ENCODE measurements at places on chromosomes 1 and 21.

DNA sequence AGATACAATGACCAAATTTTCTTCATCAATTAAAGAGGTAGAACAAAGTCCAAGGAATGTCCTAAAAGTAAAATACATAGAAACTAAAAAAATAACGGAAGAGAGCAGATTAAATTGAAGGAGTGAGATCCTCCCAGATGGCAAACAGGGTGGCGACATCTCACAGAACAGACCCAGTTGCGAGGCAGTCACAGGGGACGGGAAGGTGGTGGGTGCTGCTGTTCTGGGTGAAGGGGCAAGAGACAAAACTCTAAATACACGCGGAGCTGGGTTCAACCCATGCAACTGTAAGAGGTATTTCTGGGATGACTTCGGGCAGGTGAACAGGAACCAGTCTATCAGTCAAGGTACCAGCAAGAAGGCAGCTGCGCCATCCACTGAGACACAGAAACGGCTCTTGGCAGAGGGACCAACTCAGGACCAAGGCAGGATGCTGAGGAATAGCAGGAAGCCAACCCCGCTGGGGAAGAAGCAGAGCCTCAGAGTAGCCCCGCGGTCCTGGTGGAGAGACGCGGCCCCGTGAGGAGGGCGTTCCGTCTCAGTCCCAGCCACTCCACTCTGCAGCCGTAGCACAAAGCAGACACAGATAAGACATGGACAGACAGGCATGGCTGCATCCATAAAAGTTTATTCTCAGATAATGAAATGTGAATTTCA is 32.2 kb downstream of the WDR4 start:
- DNase-seq: no peak

DNA sequence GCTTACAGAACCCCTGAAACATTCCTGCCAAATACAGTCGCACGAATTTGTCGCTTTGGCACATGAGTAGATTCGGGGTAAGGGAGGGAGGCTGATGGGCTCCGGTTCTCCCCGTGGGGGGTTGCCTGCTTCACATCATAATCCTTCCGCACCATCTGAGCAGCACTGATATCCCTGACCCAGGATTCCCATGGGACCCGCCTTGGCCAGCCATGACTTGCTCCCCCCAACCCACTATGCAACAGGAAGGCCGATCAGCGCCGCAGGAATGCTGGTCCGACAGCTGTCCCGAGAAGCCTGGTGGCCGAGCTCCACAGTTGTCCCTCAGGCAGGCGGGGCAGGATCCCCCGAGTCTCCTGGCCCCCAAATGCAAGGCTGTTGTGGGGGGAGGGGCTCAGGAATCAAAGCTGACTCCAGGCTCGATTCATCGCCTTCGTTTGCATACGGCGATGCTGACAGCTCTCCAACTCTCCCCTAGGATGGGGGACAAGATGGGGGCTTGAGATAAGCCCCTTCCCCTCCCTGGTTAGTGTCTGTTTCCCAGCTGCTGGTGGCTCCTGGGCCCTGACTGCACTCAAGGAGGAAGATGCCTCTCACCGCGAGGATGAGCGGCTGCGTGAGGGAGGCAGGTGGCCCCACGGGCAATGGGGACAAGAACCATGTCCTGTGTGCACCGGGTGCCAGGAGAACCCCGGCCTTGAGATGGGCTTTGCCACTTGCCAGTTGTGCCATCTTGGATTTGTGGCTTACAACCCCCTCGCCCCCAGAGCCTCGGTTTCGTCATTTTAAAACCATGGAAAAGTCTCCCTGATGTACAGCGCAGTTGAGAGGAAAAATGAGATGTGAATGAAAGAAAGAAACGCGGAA is 9.3 kb downstream of the DRAXIN start:
- no peak for DNase-seq

DNA sequence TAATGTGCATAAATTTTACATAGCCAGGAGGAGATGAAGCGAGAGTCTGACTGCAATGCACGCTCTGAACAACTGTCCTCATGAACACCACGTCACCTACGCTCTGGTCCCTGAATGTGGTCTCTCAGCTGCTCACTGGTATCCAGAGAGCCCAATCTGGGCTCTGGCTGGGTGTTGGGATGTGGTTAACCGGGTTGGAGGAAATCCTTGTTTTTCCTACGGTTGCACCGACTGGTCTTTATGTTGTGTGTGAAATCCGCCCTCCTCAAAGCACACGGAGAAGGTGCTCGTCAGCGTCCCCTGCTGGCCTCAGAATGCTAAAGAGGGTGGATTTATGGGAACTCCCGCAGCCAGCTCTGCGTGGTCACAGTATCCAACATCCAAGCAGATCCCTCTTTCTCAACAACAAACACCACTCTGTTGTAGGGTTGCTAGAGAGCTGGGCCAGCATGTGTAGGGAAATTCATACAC is 51.8 kb upstream of the FAM89A start:
- DNase-seq: no peak

- DNase-seq: no peak
Observed at GRCh38 chr21:14116080-14116481, 94.7 kb downstream of the LIPI start.

GRCh38 chr1:93442741-93443140 is 5.2 kb upstream of the FNBP1L start:
- DNase-seq: no peak

DNA sequence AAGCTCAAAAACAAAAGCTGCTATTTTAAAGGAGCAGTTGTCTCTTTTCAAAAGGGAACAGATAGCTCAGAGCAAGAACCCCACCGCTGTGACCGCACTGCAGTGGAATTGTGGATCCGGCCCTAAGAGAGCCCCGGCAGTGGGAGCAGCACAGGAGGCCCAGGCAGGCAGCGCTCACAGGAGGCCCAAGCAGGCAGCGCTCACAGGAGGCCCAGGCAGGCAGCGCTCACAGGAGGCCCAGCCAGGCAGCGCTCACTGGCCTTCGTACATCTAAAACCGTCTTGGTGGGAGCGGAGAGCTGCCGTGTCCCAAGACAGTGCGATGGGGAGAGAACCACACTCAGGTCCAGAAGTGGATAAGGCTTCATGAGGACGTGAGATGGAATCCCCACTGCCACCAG is 4.0 kb downstream of the TFF3 start:
- no peak for DNase-seq

DNA sequence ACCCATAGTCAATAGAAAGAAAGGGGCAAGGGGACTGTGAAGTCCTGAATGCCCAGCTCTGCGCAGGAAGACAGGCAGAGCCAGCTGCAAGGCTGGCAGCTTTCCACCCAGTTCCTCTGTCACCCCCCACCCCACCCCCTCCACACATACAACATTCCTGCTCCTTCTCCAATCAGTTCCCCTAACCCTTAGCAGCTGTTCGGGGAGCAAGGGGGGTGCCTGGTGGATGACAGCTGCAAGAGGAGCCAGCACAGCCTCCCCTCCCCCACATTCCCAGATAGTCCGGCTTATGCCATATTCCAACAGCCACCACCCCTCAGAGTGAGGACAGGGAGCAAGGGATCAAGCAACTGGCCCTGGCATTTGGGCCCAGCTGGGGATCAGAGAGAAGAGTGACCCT is 9.7 kb downstream of the ARHGEF2 start:
- no peak for DNase-seq

DNA sequence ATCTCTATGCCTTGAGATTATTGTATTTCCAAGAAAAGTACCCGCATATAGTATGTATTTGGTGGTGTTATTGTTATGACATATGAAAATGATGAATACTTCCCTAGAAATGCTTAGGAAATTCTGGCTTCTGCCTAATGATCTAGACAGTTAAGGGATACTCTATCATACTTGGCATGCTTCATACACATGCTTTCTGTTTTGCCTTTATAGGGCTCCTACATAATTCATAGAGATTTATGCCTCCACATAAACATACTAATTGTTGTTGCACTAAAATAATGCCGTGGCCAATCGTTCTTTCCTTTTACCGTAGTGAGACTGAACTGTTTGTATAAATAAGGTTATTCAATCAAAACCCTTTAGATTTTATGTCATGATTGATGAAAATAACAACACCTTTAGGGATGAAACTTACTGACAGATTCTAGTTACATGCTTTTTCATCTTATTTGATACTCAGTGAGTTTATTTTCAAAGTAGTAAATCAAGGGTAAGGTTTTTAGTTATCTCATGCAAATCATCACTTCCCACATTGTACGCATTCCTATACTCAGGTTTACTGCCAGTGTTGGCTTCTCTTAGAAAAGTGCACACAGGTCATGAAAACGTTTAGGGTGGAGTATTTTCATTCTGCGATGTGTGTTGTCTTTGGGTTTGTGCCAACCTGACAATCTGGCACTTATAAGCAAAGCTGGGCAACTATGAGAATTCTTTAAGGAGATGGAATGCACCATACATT is 40.5 kb upstream of the SCYL3 start:
- DNase-seq: peak; percentile 25

GRCh38 chr1:33117440-33118085 is 36.6 kb downstream of the AZIN2 start:
- DNase-seq: no peak

DNA sequence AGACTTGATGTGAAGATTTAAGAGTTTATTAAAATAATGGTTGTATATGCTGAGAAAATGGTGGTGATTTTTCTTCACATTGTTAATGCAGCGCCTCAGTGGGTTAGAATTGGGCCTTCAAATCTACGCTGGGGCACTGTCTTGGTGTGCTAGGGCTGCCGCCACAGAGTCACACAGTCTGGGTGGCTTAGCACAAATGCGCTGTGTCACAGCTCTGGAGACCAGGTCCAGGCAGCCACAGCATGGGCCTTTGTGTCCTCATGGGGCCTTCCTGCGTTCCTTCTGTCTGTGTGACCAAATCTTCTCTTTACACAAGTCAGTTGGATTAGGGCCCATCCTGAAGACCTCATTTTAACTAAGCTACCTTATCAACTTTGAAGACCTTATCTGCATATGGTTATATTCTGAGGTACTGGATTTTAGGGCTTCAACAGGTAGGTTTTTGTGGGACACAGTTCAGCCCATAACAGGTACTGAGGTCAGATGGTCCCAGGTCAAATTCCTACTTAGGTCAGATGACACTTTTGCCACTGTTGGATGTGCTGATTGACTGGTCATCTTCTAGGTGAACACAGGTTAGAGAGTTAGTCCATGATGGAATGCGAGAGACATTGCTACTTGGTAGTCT is 17.5 kb downstream of the TRAPPC10 start:
- no peak for DNase-seq

- DNase-seq: no peak
Observed at GRCh38 chr1:194705123-194705854, 1518.9 kb upstream of the B3GALT2 start.

DNA sequence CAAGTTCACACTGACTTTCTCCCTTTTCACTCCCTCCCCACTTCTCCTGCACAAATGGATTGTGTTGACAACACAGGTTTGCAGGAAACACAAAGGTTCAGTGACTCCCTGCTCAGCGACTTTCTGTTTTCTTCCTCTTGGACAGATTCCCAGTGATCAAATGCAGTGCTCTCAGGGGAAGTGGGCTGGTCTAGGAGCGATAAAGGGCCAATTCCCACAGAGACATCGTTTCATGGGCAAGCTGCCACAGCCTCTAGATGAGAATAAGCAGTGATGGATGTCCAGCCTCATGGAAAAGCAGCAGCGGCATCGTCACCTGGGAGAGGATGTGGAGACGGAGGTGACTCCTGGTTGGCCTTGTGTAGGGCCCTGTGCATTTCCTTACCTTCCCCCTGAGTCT is 30.6 kb downstream of the FYB2 start:
- no peak for DNase-seq

DNA sequence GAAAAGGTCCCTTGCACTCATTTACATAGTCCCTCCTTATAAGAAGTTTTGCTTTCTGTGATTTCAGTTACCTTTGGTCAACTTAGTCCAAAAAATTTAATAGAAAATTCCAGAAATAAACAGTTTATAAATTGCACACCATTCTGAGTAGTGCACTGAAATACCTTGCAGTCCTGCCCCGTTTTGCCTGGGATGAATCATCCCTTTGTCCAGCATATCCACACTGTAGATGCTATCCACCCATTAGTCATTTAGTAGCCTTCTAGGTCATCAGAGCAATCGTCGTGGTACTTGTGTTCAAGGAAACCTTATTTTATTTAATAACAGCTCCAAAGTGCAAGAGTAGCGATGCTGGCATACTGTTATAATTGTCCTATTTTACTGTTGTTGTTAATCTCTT is 38.0 kb downstream of the SPRTN start:
- no peak for DNase-seq

- DNase-seq: no peak
Observed at GRCh38 chr21:34205811-34206571, 132.6 kb downstream of the MRPS6 start.

DNA sequence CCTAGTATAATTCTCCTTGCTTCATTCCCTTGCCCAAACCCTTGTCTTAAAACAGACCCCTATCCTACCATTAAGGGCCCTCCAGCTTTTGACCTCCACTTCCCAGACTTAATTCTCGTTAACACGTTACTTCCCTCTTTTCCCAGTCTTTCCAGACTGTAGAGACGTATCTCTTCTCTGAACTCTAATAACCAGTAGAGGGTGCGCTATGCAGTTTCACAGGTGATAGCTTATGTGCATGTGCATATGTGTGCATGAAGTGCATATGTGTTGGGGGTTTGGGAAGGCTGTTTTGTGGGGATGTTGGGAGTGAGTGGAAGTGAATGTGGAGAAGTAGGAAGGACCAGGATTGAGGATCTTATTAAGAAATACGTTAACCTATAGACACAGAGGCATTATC is 78.1 kb upstream of the CCDC190 start:
- DNase-seq: no peak

GRCh38 chr1:149917571-149918144 is at the start of gene SV2A:
Gene SV2A (minus strand): TSS chr1:149917844. CDS start chr1:149913840, 4,004 bp downstream.
- DNase-seq: peak; percentile 59

DNA sequence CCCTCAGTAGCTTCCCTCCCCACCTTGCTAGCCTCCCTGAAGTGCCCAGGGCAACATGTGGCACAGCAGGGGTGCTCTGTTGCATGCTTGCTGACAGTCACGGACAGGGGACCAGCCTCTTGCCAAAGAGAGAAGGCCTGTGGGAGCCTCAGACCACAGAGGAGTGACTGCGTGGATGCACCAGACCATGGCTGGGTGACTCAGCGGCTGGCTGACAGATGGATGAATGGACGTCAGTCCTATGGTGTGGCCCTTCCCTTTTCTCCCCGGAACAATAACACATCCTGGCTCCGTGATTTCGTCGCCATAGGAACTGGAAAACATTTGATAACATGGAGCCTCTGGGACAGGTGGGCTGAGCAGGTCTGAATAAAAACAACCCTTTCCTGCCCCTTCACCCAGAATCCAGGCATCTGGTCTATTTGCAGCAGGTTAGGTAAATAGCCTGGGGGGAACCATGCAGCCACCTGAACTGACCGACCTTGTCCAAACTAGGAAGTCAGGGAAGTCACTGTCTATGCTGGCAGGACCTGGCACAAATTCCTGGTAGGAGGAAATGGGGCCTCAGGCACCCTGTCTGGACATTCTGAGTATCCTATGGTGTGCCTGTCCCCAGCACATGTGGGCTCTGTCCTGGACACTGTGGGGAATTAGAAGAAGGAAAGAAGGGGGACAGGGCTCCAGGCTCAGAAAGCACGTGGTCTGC is 53.3 kb downstream of the NENF start:
- DNase-seq: peak; percentile 46

GRCh38 chr21:44653123-44653522 is 1.3 kb downstream of the KRTAP12-4 start:
- no peak for DNase-seq

DNA sequence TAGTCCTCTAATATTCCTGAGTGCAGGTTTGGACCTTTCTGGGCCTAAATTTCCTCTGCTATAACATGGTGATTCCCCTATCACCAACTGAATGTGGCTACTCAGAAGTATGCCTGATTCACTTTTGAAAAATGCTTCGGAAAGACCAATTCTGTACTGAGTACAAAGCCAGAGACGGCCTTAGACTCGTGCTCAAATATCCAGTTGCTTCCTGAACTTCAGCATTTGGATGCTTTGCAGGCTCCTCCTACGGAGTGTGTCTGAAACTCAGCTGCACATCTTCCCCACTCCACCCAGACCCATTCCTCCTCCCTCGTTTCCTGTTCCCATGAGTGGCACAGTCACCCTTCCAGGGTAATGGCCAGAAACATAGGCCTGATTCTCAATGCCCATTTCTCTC is 98.4 kb upstream of the GADD45A start:
- DNase-seq: no peak
